ENCODE measurements at places on chromosomes 13 and 19.

GRCh38 chr13:40379196-40379595 lies 287.2 kb downstream of the FOXO1 start:
- no peak for DNase-seq

GRCh38 chr19:11203194-11204075 lies 6.1 kb upstream of the KANK2 start:
- peak; percentile 64 for DNase-seq

DNA sequence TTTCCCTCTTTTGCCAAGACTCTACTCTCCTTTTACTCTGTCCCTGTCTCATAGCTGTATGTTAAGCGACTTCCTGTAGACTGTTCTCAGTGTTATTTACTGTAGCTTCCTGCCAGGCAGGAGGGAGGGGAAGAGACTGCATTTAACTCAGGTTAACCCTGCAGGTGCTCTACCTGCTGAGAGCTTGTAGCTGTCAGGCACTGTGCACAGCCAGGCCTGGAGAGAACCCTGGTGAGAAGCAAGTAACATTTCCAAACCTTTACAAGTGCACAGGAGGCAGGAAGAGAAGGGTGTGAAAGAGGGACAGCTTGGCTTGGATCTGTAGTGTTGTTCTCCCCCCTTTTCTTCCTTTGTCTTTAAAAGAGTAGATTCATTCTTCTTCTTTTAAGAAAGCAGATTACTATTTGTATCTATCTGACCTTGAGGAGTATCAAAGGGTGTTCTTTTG lies 167.1 kb downstream of the LMO7 start:
- no peak for DNase-seq

DNA sequence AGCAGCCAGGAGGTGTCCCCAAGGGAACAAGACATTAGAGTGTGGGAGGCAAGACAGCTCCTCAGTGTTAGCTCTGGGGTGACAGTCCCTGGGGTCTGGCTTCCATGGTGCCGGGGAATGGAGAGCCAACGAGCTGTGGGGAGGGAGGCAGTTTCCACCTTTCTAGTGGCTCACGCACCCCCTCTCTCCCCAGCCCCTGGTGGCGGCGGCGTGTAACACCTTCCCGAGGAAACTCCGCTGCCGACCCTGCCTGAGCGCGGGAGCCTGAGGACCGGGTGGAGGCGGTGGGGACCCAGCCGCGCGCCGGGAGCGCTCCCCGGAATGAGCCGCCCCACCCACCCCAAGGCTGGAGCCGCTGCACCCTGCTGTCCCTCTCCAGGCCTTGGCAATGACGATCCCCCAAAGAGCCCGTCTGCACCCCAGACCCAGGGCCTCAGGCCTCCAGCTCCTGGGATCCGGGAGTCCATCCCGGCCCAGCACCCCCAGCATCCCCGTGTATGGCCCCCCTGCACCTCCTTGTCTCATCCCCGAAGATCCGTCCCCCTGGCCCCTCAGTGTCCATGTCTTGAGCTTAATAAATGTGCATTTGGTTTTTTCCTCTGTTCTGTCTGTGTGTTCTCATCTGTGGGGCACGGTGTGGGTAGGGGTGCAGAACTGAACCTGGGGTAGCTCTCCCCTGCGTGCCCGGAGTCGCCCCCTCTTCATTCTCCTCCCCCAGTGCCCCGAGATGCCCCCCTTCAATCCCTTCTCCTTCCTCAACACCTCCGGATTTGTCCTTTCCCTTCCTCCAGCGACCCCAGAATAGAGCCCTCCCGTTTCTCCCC lies 622 bp upstream of the FXYD5 start:
- DNase-seq = peak; percentile 73

DNA sequence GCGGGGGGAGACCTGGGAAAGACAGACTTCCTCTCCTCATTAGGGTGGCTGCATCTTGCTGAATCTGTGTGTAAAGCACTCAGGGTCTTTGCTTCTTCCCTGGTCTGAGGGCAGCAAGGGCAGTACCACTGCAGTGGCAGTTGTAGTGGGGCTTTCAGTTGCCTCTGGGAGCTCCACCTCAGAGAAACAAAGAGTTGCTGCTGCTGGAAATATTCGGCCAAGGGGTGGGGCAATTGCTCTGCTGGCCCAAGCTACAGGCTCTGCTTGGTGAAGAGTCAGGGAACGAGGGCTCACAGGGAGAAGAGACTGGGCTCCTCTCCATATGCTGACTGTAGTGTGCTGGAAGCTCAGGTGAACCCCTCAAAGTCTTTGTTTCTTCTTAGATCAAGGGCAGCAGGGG lies 52.5 kb downstream of the POSTN start:
- no peak for DNase-seq

- DNase-seq = no peak
Observed at GRCh38 chr19:46350029-46350757, 3.3 kb downstream of the PPP5C start.

GRCh38 chr13:20940083-20940482 lies 37.5 kb upstream of the XPO4 start:
- no peak for DNase-seq

DNA sequence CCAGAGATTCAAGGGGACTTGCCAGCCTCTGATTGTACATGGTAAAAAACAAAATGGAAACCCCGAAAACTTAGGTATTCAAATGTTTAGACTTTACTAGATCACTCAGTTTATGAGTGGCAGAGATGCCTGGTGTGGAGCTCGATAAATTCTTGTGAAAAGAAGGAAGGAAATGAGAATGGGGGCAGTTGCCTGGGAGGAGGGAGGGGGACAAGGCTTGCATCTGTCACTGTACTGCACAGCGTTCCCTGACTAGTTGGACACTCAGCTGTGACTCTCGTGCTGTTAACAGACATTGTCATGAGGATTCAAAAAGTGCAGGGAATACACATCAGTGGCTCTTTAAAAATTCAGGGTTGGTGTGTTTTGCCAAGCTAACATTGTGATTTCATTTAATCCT lies 232.9 kb downstream of the ZIC5 start:
- DNase-seq = no peak
